ENCODE measurements at places on chromosomes 7 and 10.

DNA sequence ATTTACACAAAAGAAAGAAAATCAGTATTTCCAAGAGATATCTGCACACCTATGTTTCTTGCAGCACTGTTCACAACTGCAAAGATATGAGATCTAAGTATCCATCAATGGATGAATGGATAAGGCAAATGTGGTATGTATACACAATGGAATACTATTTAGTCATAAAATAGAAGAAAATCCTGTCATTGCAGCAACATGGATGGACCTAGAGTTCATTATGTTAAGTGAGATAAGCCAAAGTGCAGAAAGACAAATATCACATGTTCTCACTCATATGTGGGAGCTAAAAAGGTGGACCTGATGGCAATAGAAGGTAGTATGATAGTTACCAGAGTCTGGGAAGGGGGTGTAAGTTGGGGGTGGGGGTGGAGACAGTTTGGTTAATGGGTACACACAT, 1171.6 kb downstream of the SORCS1 start:
- no peak for DNase-seq

DNA sequence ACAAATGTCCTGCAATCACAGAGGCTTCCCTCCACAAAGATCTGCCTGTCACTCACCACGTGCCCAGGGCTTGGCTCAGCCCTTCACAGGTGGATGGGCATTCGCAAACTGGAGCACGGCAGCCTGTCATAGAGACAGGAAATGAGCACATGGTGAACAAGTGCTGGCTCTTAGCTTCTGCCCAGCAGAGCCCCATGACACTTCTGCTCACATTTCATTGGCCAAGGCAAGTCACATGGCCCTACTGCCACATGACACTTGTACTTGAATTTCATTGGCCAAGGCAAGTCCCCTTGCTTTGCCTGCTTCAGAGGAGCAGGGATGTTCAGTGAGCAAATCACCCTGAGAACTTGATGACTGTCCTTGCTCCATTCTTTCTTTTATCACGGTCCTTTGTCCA, 110.8 kb upstream of the PPP2R2D start:
- DNase-seq: no peak

GRCh38 chr7:137920637-137921399, 74.0 kb upstream of the DGKI start:
- DNase-seq: no peak

- no peak for DNase-seq
Observed at GRCh38 chr7:103712991-103713778, 267.2 kb upstream of the SLC26A5 start.

GRCh38 chr7:5377816-5378215, 45.8 kb downstream of the TNRC18 start:
- DNase-seq: no peak

GRCh38 chr7:128155100-128155740, 85.9 kb upstream of the LEP start:
- DNase-seq: no peak

DNA sequence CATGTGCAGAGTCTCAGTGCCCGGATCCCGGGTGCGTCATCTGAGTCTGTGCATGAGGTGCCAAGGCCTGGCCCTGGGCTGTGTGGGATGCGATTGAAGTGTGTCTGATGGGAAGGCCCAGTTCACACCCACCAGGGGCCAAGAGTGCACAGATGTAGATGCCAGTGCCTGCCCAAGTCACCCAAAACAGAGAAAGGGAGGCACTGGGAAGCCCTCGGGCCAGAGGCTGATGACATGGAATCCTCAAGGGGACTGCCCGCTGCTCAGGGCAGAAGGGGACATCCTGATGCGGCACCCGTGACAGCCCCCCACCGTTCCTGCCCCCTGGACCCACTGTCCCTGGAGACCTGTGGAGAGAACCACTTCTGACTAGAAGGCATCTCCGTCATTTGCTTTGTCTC, 72.2 kb upstream of the ZNF479 start:
- DNase-seq: no peak

DNA sequence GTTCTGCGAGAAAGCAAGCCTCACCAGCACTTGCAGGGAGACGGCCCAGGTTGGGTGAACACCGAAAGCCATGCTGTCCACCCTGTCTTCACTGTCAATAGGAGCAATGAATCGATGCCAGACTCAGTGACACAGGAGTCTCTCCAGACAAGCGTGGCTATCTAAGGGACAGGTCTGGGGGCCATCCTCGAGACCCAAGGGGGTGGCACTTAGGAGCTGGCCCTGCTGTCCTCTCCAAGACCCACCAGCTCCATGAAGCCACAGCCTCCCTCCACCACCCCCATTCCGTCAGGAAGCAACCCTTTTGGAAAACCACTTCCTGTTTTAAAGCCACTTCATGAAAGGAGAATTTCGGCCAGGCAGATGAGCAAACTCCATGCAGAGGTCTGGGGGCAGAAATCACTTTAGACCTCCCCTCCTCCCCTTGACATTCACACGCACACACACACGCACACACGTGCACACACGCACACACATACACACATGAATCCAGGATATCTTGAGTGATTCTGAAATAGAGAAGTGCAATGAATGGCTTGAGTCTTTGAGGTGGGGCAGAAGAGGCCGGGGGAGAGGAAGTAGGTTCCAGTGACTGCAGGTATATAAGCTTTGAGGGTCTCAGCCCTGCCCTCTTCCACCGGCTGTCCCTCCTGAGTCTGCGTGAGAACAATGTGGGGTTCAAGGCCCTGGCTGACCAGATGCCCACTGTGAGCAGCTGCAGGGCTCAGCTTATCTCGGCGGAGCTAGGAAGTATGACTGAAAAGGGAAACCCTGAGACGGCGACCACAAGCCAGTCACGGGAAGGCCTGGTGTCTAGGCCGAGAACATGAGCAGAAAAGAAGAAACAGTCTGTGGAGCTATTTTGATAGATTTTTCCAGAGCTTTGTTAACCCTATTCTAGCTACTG, 25.0 kb downstream of the RGS10 start:
- DNase-seq: no peak

DNA sequence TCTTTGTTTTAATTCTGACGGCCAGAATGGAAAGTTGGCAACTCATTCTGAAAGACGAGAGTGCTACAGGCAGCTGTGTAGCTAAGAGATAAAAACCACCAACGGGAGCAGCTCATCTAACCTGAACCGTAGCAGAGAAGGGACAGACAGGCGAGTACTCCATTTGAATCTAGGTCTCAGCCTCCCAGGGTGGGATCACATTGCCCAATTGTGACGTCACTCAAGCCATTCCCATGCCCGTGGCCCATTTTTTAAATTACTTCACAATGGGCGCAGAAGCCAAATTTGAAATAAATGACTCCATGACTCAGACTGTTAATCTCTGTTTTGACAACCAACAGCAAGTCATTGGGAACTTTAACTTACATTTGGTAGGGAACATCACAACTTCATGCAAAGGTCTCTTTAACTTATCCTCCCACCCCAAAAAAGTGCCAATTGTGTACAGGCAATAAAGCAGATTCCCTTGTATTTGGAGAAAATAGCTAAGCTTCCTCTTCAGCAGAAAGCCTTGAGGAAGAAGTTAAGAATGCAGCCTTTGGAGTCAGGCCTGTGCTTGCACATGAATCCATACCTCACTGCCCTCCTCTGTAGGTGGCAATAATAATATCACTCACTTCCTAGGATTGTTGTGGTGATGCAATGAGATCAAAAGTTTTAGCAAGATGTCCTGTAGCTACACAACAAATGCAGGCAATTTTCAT, 93.2 kb upstream of the KIF5B start:
- DNase-seq: no peak

GRCh38 chr10:108166401-108166800, 1001.9 kb upstream of the SORCS1 start:
- DNase-seq: no peak

DNA sequence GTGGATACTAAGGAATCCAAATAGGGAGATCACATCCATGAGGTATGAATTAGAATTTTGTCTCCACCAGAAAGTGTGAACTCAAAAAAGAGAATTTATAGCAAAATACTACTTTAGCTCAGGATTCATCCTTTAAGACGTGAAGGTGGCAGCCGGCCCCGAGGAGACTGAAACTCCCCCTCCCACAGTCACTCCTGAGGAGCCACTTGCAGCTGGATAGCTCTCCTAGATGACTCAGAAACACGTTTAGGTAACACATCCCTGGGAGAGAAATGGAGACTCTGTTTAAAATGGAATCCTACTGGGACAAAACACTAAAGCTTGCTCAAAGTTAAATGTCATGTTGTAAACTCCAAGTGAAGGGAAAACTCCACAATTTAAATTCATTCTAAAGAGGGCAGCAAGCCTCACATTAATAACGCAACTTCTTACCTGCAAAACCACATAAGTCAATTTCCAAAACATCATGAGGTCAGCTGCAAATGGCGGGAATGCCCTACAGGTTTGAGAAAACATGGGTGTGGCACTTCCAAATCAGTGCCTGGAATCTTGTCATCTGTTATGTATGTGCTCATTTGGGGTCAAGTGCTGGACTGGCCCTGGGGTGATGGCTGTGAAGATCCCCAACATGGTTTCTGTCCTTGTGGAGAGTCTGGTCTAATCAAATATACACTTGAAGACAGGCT, 46.2 kb downstream of the ICA1 start:
- DNase-seq: no peak

DNA sequence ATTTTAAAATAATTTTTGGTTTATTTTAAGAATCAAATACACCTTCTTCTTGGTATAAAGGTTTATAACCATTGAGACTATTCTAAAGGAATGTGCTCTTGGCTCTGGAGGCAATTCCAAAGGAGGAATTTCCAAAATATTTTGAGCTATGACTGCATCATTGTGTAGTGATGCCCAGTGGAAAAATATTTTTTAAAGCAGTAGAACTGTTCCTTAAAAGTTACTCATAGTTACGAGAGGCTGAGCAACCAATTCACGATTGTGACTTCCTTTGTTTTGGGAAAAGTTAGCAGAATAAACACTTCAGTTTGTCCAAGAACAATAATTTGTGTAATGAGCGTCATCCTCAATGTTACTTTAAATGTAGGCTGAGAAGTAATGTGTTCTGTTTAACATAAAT, 233.6 kb downstream of the BAMBI start:
- peak; percentile 8 for DNase-seq

DNA sequence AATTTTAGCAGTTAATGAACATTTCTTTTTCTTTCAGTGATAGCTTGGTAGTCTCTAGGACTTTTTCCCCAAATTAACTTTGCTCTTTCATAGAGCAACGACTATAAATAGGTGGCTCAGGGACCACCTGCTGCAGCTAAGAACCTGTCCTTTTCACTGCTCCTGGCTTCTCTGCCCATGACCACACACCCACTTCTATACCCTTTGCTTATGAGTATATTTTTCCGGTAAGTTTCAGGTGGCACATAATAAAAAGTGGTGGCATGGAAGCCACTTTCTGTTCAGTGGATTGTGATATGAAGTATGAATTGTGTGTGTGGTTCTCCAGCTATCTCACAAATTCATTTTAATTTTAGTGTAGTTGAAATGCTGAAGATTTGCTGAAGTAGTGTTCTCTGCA, 1.2 kb downstream of the ING3 start:
- no peak for DNase-seq

GRCh38 chr10:28349892-28350291, 47.0 kb upstream of the MPP7 start:
- no peak for DNase-seq

DNA sequence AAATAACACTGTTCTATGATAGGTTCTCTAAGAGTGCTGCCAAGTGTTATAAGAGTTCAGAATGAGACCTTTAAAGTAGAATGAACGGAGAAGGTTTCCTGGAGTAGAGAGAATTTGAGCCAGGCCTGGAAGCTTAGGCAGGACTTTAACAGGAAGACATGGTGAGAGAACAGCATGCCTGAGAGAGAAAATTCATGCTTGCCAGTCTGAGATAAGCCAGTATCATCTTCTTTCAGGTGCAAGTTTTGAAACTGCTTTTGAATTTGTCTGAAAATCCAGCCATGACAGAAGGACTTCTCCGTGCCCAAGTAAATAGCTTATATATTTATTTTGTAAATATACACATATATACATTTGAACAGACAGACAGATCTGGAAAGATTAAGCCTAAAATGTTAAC, 22.1 kb downstream of the ARMC10 start:
- DNase-seq: no peak

- no peak for DNase-seq
Observed at GRCh38 chr7:151847681-151848081, 29.2 kb downstream of the PRKAG2 start.

DNA sequence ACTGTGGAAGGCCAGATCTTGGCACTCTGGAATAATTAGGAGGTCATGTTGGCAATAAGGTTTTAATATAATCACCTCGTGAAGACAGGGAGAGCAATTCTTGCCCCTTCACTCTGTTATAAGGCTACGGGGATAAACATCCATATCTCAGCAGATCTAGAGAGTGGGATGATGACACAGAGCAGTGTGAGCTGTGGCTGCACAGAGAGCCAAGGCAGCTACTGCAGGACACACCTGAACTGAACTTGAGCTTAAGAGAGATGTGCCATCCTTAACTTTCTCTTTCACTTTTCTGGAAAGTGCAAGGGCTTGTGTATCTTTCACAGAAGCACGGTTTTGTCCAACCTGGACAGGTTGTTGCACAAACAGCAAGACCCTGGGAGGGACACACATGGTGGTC, 174.7 kb downstream of the GATA3 start:
- no peak for DNase-seq

DNA sequence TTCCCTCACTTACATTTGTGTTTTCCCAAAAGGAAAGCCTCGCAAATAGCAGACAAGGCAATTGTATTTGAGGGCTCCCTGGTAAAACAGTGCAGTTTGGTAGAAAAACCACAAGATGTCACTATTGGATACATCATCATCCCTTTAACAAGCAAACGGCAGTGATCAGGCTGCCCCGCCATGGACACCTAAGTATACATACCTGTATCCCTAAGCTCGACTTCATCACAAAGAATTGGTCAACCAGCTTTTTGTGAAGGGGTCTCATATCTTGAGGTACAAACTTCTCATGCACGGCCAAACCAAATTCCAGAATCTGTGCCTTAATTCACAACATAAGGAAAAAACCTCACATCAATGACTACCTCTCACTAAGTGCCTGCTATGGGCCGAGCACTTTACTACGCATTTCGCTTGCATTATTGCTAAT, 179.5 kb upstream of the IMMP2L start:
- DNase-seq: peak; percentile 44

GRCh38 chr10:132035476-132035875, 30.3 kb upstream of the JAKMIP3 start:
- no peak for DNase-seq

DNA sequence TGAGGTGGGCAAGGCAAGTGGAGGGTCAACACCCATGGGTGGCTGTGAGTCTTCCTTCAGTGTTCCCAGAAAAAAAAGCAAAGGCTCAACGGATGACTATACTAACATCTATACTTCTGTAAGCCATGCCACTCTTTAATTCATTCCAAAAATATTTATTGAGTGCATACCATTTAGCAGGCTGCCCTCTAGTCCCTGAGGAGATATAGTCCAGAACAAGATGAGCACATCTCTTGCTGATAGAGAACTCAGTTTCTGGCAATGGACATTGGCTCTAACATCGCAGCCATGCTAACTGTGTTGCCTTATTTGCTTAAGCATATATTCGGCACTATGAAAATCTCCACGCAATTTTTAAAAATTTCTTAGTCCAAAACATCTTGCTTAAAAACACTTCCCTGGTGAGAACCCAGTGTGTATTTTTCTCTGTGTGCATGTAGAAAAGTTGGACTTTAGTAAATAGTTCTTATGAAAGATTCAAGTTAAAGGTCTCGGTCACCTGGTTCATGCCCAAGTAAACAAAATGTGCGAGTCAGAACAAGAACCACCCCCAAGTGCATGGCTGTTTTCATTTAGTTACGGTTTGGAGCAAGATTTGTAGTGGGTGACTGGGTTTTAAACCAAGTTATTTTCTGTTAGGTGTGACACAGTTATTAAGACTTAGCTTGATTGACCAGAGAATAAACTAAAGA, 69.8 kb downstream of the MET start:
- no peak for DNase-seq
